Brain pericyte (primary cell): ENCODE measurements at places on chromosomes 1 and 21.

DNA sequence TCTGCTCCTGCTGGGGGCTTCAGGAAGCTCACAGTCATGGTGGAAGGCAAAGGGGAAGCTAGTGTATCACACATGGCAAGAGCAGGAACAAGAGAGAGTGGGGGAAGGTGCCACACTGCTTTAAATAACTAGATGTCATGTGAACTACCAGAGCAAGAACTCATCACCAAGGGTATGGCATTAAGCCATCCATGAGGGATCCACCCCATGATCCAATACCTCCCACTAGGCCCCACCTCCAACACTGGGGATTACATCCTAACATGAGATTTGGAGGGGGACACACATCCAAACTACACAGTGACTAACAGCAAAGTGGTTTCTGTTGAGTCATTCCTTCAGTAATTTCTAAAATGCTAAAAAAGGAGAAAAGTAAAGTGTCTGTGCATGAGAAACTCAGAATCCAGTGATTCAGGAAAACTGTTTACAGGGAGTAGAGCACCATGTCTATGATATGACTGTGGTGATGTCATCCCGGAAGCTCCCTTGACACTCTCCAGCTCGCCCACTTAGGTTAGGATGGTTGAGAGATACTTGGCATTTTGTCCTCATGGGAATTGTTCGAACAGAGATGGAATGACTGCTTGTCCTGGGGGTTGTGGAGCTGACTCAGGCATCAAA lies 50.3 kb downstream of the CHD1L start:
- DNase-seq: peak; percentile 13

DNA sequence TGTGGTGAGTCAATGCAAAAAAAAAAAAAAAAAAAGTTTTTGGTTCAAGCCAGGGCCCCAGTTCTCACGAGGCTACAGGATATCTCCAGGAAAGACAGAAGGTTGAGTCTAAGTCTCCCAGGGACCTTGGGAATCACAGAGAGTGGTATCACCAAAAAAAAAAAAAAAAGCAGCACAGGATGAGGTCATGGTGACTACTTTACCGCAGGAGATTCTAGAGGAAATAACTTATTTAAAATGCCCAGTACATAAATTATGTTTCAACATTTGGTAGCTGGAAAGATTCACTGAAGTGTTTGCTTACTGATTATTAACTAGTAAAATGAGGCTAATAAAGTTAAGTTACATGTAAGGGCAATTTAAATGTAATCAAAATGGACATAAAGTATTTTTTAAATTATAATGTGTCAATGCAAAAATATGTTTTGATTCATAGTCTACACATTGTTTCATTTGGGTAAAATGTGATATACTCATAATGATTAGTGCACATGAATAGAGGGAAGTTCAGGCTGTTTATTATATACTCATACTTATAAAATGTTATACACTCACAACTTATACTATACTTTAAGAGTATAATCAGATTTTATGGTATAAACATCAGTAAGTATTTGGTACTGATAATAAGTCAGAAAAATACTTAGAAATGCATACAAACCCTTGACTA lies 84.1 kb downstream of the PLPPR5 start:
- DNase-seq: no peak

DNA sequence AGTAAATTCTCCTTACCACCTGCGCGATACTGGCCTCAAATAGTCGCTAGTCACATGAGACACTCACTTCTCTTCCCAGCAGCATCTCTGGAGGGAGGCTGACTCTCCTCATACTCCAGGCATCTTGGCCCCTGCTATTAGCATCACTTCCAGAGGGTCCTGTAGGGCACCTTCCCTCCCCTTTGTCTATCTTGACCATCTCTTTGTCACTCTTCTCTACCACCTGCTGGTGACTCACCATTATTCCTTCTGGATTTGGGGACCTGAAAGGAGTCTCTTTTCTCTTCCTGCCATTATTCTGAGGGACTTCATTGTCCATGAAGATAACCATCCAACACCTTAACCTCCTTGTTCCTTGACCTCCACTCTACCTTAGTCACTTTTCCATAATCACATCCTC lies 31.7 kb upstream of the GPR37L1 start:
- DNase-seq: no peak

GRCh38 chr1:53629101-53629691 lies 109.8 kb downstream of the GLIS1 start:
- no peak for DNase-seq

- DNase-seq: peak; percentile 83
These were observed 4.5 kb downstream of the WNT2B start for GRCh38 chr1:112513112-112513870.

DNA sequence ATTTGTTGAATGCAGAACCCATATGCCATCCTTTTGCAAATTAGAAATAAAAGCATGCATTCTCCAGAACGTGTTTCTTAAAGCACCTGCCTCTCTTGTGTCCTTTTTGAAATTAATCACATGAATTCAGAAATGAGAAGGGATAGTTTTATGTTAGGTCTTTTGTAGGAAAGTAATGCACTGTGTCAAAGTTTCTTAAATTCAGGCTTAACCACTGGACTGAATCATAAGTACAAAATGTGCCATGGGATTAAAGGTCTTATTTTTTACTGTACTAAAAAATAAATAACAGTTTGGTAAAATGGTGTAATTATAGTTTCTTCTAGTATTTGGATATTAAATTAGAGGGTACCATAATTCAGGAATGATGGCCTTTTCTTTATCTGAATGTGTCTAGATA lies 290.1 kb upstream of the USP25 start:
- DNase-seq: no peak

- no peak for DNase-seq
These were observed 65.1 kb downstream of the MSH4 start for GRCh38 chr1:75861831-75862230.

GRCh38 chr1:153261281-153262069 lies 2.0 kb downstream of the LORICRIN start:
- DNase-seq: no peak

DNA sequence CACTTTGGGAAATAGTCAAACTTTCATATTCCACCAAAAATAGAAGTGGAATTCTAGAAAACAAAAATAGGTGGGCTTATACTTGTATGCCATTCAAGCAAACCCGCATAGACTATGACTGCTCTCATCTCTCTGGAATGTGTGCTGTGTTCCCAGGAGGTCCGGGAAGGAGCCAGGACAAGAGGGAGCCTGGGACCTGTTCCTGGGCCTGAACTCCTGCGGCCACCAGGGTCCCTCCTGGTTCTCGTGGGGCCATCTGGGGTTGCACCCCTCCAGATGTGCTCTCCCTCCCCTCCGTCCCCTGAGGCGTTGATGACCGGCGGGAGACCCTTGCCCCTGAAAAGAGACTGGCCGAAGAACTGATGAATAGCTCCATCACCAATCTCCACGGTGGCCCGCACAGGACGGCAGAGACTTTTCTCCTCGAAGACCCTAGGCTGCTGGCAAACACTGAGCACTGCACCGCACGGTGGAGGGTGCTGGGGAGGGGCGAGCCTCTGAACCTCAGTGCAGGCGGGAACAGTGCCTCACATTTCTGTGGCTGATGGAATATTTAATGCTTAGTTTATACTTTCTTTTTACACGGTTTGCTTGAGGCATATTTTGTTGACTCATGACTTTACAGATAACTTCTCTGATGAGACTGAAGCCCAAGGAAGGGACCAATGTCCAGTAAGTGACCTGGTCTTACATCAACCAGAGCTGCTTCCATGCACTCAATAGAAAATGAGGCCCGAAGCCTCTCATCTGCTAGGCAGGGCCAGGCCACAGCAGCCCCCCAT lies 9.6 kb upstream of the ADARB1 start:
- no peak for DNase-seq

GRCh38 chr1:19477284-19478249 lies 7.8 kb downstream of the CAPZB start:
- no peak for DNase-seq

- DNase-seq: no peak
These were observed 321.5 kb downstream of the NPHP4 start for GRCh38 chr1:5670590-5671350.

GRCh38 chr1:232626452-232626851 lies 3.5 kb downstream of the SIPA1L2 start:
- DNase-seq: no peak

- no peak for DNase-seq
These were observed 116.2 kb downstream of the NFIA start for GRCh38 chr1:61198554-61198953.

GRCh38 chr1:33724348-33724747 lies 139.5 kb upstream of the HMGB4 start:
- DNase-seq: no peak

- DNase-seq: no peak
These were observed 58.3 kb downstream of the SYT14 start for GRCh38 chr1:209996348-209996747.

DNA sequence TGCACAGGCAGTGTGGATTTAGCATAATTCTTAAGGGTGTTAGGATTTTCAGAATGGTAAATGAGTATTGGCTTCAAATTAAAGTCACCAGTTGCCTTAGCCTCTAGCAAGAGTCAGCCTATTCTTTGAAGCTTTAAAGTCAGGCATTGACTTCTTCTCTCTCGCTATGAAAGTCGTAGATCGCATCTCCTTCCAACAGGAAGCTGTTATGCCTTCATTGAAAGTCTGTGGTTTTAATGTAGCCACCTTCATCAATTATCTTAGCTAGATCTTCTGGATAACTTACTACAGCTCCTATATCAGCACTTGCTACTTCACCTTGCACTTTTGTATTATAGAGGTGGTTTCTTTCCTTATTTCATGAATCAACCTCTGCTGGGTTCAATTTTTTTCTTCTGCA lies 320.2 kb downstream of the PTPRC start:
- DNase-seq: no peak

GRCh38 chr1:17576519-17576853 lies 37.0 kb downstream of the ARHGEF10L start:
- DNase-seq: no peak

GRCh38 chr1:53860967-53861411 lies 22.9 kb upstream of the NDC1 start:
- DNase-seq: no peak

- no peak for DNase-seq
These were observed 4.7 kb downstream of the CRB1 start for GRCh38 chr1:197272791-197273190.

DNA sequence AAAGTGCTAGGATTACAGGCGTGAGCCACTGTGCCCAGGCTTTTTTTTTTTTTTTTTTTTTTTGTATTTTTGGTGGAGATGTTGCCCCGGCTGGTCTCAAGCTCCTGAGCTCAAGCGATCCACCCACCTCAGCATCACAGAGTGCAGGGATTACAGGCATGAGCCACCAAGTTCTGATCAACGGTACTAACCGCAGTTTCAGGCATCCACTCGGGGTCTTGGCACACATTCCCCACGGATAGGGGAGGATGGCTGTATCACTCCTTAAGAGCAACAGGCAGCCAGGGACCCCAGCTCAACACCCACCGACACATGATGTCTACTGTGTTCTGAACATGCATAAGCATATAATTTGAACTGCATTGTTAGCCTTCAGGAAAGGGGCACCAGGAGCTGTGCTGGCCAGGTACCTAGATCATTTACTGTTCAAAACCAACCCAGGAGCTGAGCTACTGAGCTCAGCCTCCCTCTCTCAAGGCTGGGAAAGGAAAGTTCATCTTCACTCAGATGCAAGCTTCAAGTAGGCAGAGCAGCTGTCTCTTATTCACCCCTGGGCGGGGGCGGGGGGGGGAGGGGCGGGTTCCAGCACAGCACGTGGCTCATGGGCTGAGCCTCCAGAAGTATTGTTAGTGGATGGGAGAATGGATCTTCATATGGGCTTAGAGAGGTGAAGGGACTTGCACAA lies 24.7 kb downstream of the CAPZB start:
- DNase-seq: no peak

GRCh38 chr1:226637147-226637935 lies 88.8 kb downstream of the STUM start:
- DNase-seq: no peak

GRCh38 chr1:8024329-8024728 lies 1.8 kb downstream of the ERRFI1 start:
- DNase-seq: no peak

DNA sequence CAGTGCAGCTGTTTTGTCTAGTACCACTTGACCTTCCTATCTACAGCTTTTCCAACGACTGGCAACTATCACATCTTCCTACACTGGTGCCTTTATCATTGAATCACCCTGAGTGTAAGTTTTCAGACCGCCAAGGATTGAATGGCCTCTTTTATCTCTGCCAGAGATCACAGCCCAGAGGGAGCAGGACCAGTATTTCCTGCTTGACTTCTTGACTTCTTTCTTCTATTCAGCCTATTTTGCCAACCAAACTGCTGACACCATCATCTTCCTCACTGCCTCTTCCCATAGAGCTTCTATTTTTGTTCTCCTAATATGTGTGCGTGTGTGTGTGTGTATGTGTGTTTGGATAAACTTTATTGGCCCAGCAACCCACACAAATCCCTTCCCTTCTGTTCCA lies 53.8 kb downstream of the SERBP1 start:
- no peak for DNase-seq

- no peak for DNase-seq
These were observed 62.9 kb downstream of the ADAMTS1 start for GRCh38 chr21:26782331-26782730.

GRCh38 chr1:26570287-26570686 lies 40.7 kb downstream of the RPS6KA1 start:
- DNase-seq: no peak

- no peak for DNase-seq
These were observed 19.3 kb downstream of the PTPN14 start for GRCh38 chr1:214532070-214532469.

GRCh38 chr1:173608503-173609216 lies 5.8 kb upstream of the SLC9C2 start:
- DNase-seq: no peak
